ENCODE measurements at places on chromosomes 11 and 22.

DNA sequence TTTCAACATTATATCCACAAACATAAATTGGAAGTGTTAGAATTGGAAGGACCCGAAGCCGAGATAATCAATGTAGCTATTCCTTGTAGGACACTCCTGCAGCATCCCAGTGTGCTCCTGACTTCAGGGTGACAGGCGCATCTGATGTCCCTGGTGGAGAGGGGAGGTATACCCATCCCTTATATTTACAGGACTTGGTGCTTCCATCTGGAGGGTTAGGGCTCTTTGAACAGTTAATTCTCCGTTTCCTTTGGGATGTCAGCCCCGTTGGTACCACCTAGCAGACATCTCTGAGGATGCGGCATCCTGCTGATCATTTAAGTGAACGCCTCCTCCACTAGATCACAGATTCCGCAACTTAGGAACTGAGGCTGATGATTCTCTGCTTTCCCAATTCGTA lies 451.3 kb downstream of the OPCML start:
- no peak for DNase-seq

GRCh38 chr11:1918436-1919315 lies 827 bp upstream of the TNNT3 start:
- no peak for DNase-seq

- peak; percentile 29 for DNase-seq
Observed at GRCh38 chr11:71489311-71490043, 36.5 kb downstream of the NADSYN1 start.

DNA sequence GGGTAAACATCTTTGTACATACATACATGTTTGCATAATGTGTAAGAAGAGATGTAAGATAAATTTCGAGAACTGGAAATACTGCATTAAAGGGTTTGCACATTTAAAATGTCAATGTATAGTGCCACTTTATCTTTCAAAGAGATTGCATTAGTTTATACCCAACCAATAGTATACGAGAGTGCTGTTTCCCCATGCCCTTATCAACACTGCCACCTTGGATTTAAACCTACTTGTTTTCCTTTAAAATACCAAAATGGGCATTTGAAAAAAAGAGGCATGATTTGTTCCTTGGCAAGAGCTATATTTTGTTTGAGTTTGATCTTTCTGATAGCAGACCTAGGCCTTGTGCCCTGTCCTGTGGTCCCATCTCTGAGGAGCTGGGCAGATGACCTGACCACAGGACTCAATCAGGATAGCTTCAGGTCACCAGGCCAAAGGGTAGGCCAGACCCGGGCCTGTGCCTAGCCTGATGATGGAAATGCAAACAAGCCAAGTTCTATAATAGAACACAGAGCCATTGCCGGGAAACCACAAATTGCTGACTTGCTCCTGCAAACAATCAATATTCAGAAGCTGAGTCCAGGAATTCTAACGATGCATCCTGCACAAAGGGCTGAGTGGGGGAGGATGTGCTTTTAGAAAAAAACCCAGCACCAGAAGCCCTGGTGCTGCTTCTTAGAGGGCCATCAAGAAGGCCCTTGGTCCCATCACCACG lies 16.9 kb upstream of the ALG8 start:
- peak; percentile 26 for DNase-seq

- DNase-seq, result no peak
Observed at GRCh38 chr11:27410272-27410671, 47.3 kb upstream of the CCDC34 start.

DNA sequence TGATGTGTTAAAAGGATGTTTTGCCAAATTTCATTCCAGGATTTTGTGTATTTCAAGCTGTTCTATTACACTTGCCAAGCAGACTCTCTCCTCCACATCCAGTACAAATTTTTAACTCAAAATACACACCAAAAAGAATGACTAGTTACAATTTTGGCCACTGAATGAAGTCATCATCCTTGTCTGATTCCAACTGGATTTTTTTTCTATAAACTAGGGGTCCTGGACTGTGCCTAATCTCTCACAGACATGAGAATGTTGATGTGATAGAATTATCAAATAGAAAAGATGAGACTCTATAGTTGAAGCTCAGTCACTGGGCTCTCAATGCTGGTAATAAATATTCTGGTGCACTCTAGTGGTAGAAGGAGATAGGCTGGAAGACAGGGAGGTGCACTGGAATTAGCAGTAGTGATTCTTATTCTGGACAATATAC lies 85.8 kb downstream of the FANCF start:
- DNase-seq, result no peak

GRCh38 chr11:241634-242033 lies 4.9 kb downstream of the PSMD13 start:
- no peak for DNase-seq

DNA sequence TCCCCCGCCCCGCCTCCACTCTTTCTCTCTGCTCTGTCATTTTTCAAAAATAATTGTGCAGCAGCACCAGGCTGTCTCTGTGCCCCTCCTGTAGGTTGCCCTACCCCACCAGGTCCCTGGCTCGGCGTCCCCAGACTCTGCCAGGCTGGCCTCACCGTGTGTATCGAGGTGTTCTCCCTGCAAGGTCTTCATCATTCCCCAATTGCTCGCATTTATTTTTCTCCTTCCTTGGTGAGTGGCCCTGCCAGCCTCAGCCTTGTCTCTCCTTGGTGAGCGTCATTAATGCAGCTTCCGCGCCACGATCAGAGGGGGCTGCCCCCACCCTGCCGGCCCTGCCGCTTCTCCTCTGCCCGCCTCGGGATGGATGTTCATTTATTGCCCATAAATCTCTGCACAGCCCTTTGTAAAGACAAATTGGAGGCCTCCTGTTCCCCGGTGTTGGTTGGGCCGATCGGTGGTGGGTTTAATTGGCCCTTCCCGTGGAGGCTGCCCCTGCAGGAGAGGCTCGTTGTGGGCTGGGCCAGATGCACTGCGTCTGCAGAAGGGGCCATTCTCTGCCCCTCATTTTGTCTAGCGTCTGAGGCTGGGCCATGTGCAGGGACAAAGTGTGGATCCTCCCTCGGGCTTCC lies 33.2 kb downstream of the RTN4R start:
- no peak for DNase-seq

GRCh38 chr22:25845985-25846745 lies 104.2 kb downstream of the MYO18B start:
- DNase-seq, result no peak

- DNase-seq, result no peak
Observed at GRCh38 chr11:110982214-110982613, 263.3 kb upstream of the POU2AF2 start.

DNA sequence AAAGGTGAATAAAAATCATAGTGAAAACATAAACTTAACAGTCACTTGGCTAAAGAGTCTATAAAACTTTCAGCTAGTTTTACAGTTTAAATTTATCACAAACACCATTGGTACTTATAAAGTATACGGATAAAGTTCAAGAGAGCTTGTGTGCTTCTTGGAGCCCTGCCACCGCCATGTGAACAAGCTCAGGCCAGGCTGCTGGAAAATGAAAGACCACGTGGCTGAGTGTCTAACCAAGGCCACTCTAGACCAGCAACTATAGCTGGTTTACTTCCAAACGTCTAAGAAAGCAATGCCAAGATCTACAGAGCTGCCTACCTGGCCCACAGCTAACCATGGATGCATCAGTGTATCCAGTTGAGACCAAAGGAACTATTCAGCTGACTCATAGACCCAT lies 66.3 kb upstream of the API5 start:
- peak; percentile 61 for DNase-seq

DNA sequence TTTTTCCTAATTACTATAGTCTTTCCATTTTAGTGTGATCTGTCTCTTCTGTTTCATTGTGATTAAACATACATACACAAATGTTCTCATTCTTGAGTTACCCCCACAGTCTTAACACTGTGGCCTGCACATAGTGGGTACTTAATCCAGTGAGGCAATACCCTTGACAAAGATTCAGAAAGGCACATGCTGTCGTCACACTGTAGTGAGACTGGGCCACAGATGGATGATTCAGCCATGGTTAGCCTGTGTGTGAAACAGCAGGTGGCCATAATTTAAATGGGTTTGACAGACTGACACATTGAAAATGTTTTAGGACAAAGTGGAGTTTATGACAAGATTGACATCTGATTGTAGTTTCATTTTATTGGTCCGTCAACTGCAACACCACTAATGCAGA lies 313.1 kb downstream of the C11orf87 start:
- DNase-seq, result no peak

- DNase-seq, result no peak
Observed at GRCh38 chr22:19709063-19709769, 5.1 kb upstream of the SEPTIN5 start.

GRCh38 chr11:114124601-114125144 lies 65.2 kb downstream of the ZBTB16 start:
- DNase-seq, result no peak

DNA sequence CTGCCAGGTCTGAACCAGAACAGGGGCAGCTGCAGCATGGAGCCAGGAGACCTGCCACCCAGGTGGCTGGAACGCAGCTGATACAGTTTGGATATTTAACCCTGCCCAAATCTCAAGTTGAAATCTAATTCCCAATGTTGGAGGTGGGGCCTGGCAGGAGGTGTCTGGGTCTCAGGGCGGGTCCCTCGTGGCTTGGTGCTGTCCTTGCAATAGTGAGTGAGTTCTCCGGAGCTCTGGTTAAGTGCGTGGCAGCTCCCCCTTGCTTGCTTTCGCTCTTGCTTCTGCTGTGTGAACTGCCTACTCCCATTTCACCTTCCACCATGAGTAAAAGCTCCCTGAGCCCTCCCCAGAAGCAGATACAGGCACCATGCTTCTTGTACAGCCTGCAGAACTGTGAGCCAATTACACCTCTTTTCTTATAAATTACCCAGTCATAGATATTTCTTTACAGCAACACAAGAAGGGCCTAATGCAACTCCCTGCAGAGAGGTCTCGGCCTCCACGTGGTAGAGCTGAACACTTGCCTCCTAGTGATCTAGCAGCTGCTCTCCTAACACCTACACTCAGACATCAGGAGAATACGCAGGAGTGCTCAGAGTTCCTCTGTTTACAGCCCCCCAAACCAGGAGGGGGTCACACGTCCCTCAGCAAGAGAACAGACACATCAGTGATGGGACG lies 203.7 kb downstream of the CTTN start:
- DNase-seq, result no peak

DNA sequence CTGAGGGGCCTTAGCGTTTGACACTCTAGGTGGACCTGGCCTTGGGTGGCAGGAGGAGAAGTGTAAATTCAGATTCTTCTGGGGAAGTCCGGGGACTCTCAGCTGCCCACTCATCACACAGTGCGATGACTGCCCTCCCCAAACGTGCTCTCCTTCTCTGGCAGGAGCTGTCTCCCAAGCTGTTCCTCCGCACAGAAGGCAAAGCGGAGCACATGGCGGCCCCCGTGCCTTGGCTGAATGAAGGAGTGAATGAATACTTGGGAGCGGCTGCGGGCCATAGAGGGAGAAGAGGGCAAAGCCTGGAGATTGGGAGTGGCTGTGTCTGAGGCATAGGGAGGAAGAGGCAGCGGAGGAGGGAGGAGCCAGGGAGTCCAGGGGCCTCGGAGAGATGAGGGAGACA lies 6.9 kb upstream of the NAA40 start:
- no peak for DNase-seq

GRCh38 chr11:83612891-83613766 lies 327.0 kb upstream of the CCDC90B start:
- no peak for DNase-seq

DNA sequence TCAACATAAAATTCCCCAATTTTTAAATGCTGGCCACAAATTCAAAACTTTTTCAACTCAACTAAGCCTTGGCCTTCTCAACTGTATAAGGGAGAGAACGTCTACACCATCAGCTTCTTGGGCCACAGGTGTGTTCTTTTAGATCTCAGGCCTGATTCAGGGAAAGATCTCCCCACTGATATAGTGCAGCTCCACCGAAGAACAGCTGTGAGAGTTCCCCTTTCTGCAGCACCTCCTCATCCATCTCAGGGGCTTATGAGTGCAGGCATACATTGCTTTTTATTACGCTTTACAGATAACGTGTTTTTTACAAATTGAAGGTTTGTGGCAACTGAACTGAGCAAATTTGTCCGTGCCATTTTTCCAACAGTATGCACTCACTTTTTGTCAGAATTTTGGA lies 8.0 kb upstream of the CD82 start:
- DNase-seq, result no peak

DNA sequence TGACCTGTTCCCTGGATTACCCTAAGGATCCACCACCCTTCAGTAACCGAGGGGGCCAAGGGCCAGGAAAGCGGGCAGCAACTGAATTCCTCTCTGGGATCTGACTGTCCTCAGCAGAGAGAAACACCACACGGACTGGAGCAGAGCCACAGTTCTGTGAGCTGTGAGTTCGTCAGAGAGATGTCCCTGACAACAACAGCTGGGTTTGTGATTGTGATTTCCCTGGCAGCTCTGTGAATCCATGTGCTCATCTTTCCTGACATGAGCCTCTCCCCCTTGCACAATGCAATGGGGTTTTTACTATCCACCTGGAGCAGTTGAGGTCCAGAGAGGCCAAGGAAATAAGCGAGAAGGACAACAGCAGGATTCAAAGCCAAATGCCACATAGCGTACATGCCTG lies 69.4 kb upstream of the AMPD3 start:
- peak; percentile 33 for DNase-seq

GRCh38 chr11:104028476-104029263 lies 7.8 kb upstream of the DDI1 start:
- no peak for DNase-seq

DNA sequence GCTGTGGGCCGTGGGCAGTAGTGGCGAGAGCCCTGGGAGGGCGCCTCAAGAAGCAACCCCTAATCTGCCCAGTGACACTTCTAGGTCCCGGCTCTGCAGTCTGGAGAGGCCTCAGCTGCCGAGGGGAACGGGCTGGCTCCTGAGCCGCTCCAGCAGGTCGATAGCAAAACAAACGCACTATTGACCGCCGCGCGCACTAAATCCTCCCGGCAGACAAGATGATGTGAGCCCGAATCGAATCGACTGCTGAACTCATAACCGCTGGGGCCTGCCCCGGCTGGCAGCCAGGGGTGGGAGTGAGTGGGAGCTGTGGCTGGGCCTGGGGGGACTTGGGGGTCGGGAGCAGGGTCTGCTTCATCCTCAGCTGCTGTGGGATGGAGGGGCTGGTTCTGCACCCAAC lies 36.1 kb downstream of the FLRT1 start:
- DNase-seq, result peak; percentile 56

DNA sequence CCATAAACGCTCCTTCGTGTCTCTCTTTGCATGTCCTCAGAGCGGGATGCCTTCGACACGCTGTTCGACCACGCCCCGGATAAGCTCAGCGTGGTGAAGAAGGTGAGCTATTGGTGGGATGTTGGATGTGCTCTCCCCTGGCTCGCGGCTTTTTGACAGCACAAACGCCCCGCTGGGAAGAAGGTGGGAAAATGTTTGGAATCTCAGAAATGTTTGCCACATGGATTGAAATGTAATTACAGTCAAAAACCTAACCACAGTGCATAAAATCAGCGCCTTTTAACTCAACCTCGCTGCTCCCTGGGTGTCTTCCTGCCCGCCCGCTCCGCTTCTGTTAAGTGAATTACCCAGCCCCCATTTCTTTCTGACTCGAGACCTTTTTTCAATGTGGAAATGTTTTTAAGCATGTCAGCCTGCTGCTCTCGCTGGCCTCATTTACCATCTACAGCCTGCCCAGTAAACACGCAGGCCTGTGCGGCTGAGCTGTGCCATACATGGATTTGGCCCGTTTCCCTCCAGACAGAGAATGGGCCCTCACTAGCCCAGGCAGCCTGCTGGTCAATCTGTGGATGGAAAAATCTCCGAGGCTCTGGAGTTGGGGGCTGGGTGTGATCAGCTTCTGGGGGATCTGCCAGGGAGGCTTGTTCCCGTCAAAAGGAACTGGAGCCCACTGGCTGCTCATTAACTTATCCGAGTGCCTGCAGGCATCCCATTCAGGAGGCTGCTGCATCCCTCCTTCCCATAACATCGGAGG lies 32.7 kb upstream of the PARVG start:
- peak; percentile 82 for DNase-seq

GRCh38 chr11:78192223-78192719 lies 3.6 kb downstream of the USP35 start:
- DNase-seq, result no peak
